ENCODE measurements at places on chromosomes 2 and 18. TPM values are rescaled to one million over a fixed set of nuclear protein-coding genes. Genes with fewer than 3 reads are reported as not detected.

DNA sequence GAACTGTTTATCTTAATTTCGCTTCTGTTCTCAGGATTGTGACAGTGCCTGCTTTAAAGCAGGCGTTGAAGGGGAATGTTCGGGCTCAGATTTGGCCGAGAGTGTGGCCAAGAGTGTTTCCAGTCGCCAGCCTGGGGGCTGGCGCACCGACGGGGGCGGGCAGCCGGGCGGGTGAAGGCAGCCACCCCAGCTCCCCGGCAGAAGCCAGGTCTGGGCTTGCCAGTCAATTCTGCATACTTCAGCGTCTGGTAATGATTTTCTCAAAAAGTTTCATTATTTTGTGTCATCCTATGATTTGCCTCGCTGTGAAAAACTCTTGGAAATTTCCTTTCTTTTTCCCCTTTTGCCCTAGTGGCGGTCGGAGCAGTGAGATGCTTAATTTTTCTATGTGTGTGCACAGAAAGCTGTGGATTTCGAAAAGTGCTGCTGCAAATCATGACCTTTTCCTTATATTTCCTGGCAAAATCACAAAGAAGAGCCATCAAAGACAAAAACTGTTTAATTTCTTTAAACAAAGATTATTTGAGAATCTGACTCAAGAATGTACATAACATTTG, 856 bp downstream of the FAM228A start:
- DNase-seq = no peak

DNA sequence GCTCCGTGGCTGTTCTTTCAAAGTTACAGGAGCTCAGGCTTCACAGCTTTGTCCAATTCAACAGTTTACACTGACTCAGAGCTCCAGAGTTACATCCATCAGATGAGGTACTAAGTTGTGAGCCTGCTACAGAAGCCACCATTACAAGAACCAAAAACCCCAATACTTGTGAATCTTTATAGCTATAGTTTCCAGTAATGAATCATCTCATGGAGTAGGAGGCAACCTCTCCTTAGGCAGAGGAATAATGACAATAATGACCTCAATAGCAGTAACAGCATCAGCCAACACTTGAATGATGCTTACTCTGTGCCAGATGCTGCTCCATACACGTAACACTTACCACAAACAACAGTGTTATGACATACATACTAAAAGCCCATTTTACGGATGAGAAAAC, 3.6 kb downstream of the ZC3H8 start:
- no peak for DNase-seq

ASB18 gene
- not detected for total RNA-seq

GRCh38 chr2:109423556-109424359, 190.0 kb downstream of the SEPTIN10 start:
- DNase-seq = no peak

DNA sequence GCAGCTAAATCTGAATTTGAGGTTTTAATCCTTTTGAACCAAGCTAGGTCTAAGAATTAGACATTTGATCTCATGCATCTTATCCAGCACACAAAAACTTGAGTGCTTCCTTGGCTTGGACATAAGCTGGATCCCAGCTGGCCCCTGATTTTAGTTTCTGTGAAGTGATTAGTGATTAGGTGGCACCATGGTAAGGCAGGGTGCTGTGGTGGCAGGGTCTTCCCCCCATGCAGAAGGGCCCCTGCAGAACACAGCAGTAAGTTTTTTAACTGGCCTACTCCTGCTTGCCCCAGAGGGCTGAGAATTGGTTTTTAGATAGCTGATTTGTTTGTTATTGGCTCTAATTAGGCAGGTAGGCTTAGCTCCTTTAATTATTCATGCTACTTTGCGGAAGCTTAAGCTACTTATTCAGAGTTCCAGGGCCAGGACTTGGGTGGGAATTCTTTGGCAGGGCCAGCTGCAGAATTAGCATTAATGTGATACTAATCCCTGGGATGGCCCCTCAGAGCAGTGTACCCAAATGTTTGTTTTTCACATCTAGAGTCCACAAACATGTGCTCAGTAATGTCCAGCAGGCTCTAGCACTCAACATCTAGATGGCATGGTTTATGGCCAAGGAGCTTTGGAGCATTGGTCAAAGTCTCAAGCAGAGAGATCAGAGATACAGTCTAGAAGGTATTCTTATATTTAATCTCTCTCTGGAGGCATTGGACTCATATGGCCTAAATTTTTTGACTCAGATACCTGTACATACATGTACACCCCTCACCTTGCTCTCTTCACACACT, 99.6 kb downstream of the FMNL2 start:
- DNase-seq = no peak

DNA sequence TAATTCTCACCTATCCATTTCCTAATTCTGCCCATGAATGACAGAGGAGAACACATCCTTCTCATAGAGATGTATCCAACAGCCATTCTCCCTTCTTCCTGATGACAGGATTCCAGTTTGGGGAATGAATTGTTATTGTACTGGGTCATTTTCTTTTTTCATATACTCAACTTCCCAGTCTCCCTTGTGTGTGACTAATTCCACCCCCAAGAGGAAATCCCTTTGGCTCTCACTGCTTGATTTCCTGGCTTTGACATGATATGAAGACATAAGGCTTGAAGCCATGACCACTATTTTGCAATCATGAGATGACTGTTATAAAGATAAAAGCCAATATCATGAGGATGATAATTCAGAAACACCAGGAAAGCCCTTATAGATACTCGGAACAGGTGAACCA, 384.7 kb upstream of the ACVR2A start:
- DNase-seq = no peak

GRCh38 chr2:227163998-227164762, at the start of the genes COL4A3 and COL4A4:
TSS of gene COL4A3 (plus strand) at chr2:227164624. CDS start at chr2:227164727, 103 bp downstream.
TSS of gene COL4A4 (minus strand) at chr2:227164205. CDS start at chr2:227147483, 16,722 bp downstream.
- DNase-seq = peak; percentile 10

SOCS6 gene
- 3.4 TPM for total RNA-seq

DNA sequence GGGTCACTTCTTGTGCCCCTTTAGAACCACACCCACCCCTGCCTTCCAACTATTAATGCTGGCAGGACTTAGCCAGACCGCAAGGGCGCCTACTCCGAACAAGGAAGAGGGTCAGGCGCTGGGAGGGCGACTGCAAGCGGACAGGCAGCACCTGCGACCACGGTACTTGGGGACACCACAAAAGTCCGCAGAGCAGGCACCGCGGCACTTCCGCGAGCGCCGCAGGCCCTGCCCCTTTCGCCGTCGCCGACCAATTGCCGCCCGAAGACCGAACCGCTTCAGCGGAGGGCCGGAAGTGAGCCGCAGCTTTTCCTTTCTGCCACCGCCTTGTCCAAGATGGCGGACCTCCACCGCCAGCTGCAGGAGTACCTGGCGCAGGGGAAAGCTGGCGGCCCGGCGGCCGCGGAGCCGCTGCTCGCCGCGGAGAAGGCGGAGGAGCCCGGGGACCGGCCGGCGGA, at the start of gene SFT2D3:
SFT2D3 (plus strand) TSS at position 305 of the 458 bp plus-strand sequence; CDS start at position 337, 32 bp downstream.
- peak; percentile 92 for DNase-seq

GRCh38 chr18:12934454-12935071, 13.2 kb upstream of the SEH1L start:
- peak; percentile 82 for DNase-seq

GRCh38 chr2:235541016-235541415, 47.2 kb downstream of the AGAP1 start:
- DNase-seq = no peak

GRCh38 chr18:76340410-76340809, 154.6 kb downstream of the ZNF516 start:
- no peak for DNase-seq

- DNase-seq = peak; percentile 36
Observed at GRCh38 chr2:120109186-120110061, 96.5 kb downstream of the EPB41L5 start.

KLHL14 gene
- total RNA-seq = not detected

GRCh38 chr2:143190431-143190830, 61.2 kb downstream of the ARHGAP15 start:
- DNase-seq = no peak

DNA sequence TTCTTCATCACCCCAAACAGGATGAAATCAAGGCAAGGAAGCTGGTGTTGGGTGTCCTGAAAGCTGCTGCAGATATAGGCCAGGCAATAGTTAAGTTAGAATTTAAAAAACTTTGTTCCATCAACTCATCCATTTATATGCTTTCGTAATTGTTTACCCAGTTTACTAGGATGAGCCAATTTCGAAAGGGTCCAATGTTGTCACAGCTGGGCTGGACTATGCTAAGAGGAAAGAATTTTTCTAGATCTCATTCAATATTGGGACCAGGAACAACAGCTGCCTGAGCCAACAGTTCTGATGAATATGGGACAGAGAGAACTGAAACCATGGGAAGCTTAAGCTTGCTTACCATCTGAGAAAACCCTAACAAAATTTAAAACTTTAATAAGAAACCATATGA, 21.6 kb upstream of the SP3 start:
- no peak for DNase-seq

GRCh38 chr18:44696892-44697291, 16.2 kb downstream of the SETBP1 start:
- DNase-seq = no peak

- no peak for DNase-seq
Observed at GRCh38 chr2:164186591-164186990, 434.7 kb downstream of the GRB14 start.

GRCh38 chr2:128867936-128868636, 549.4 kb upstream of the HS6ST1 start:
- no peak for DNase-seq

DNA sequence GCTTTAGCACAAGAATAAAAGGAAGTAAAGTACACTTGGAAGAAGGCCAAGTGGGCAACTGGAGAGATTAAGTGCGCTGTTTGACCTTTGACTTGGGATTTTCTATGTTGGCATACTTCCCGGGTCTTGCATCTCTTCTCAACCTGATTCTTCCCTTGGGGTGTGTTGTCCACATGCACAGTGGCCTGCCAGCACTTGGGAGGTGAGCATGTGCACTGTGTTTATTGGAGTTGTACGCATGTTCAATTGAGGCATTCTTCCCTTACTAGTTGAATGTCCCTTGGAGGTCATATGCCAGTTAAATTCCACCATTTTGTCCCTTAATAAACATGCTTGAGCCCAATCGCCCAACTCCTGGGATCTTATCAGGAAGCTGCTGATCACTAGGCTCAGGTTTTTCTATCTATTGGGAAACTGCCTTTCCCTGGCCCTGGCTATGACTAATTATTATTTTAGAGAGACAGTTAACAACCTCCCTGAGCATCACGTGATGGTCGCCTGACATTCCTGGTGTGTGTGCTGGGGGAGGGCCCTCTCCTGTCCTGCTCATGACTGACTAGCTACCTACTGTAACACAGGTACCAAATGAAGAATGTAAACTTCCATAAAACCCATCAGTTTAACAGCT, 62.5 kb upstream of the RAPGEF4 start:
- no peak for DNase-seq

- no peak for DNase-seq
Observed at GRCh38 chr2:113164215-113164929, 9.4 kb upstream of the PSD4 start.

DNA sequence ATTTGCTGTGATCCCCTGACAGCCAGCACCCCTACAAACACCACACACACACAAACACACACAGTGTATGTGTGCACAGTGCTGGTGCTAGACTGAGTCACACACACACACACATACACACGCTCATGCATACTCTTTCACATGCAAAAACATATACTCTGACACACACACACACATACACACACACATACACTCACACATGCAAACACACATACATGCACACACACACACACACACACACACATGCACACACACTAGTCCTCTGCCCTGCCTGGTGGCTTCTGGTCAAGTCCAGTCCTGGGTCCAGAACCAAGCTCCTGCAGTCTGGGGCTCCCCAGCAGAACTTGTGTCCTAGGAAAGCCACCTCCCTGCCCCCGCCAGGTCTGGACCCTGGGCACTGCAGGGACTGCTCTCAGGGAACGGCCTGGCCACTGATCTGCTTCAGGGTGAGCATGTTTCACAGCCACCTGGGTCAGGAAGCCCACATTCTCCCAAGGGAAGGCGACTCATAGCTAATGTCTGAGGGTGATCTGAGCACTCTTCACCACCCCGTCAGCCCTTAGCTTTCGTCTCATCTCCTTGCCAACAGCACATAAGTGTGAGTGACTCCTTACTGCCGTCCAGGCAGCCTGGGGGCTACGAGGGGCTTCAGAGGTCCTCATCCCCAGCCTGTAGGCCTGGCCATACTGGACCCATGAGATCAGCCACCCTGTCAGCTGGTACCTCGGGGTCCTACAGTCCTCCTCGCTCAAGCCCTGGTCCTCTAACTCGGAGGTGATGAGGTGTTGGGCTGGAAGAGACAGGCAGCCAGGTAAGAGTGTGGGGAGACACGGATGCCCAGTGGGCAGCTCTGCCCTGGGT, 88.1 kb downstream of the MCFD2 start:
- DNase-seq = no peak
